Esophagus mucosa (tissue), 1 donor: ENCODE measurements at places on chromosomes 11 and 22. TPM values are rescaled to one million over a fixed set of nuclear protein-coding genes. Genes with fewer than 3 reads are reported as not detected.

The CHST1 gene
- 3.0 TPM for total RNA-seq

The IGLL5 gene
- 1.8 TPM for total RNA-seq

The APOL1 gene
- 19.0 TPM for total RNA-seq

The OR4C11 gene
- not detected for total RNA-seq

The OR8D4 gene
- not detected for total RNA-seq

The ZC3H12C gene
- 4.6 TPM for total RNA-seq

The GGTLC3 gene
- total RNA-seq = not detected

The FBLN1 gene
- total RNA-seq = 39.5 TPM

The APOBEC3C gene
- 29.8 TPM for total RNA-seq

The B4GALNT4 gene
- total RNA-seq = 0.32 TPM

The TRIM49 gene
- total RNA-seq = not detected

The ARHGAP8 gene
- 8.9 TPM for total RNA-seq

The TREH gene
- 0.68 TPM for total RNA-seq

The OR10V1 gene
- not detected for total RNA-seq

The OR8G5 gene
- not detected for total RNA-seq

The OLFML1 gene
- total RNA-seq = 0.92 TPM

The CNGA4 gene
- total RNA-seq = 0.08 TPM

The FOLR1 gene
- total RNA-seq = 0.96 TPM

The HBB gene
- total RNA-seq = 20.2 TPM

The FIBIN gene
- total RNA-seq = 1.2 TPM

The MRGPRX3 gene
- total RNA-seq = 1.9 TPM

The GDPD4 gene
- total RNA-seq = not detected

The PLXNB2 gene
- 148 TPM for total RNA-seq

The OR5A1 gene
- total RNA-seq = not detected

The ISX gene
- not detected for total RNA-seq

The MEI1 gene
- total RNA-seq = 1.3 TPM

The FGF4 gene
- not detected for total RNA-seq

The NUP98 gene
- 55.1 TPM for total RNA-seq

The GNG3 gene
- not detected for total RNA-seq

The MMP26 gene
- total RNA-seq = not detected
